Activated T-helper 1 cell treated with anti-CD3 and anti-CD28 coated beads, Interleukin-2, amount 50 U/mL, for 16 hours (primary cell): ENCODE measurements at places on chromosomes 11 and 22.

- no peak for DNase-seq
Measured at GRCh38 chr11:100546714-100547113, 140.4 kb upstream of the ARHGAP42 start.

GRCh38 chr11:134585666-134586610 is 173.9 kb upstream of the B3GAT1 start:
- DNase-seq: no peak

DNA sequence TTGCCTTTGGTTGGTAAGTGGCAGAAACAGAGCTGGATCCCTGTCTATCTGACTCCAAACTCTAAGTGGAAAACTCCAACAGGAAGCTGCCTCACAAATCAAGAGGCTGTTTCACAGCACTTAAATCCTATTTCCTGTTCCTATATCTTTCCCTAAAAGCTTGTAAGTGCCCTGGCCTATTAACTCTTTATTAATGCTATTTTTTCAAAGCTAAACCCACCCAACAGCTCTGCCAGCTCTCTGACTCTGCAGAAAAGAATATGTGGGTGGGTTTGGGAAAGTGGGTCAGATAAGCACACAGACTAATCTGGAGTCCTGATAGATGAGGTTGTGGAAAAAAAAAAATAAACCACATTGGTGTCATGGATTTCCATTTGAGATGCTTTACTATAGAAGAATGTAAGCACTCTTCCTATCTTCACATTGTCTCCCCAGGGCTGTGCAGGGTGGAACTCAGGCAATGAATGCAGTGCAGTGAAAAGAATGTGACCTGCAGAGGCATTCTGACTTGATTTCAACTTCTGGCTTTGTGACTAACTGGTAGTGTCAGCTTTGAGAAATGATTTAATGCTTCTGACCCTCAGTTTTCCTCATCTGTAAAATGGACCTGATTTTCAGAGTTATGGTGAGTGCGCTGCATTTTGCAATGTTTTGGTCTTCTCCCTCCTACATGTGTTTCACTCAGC is 125.6 kb downstream of the AASDHPPT start:
- DNase-seq: no peak

DNA sequence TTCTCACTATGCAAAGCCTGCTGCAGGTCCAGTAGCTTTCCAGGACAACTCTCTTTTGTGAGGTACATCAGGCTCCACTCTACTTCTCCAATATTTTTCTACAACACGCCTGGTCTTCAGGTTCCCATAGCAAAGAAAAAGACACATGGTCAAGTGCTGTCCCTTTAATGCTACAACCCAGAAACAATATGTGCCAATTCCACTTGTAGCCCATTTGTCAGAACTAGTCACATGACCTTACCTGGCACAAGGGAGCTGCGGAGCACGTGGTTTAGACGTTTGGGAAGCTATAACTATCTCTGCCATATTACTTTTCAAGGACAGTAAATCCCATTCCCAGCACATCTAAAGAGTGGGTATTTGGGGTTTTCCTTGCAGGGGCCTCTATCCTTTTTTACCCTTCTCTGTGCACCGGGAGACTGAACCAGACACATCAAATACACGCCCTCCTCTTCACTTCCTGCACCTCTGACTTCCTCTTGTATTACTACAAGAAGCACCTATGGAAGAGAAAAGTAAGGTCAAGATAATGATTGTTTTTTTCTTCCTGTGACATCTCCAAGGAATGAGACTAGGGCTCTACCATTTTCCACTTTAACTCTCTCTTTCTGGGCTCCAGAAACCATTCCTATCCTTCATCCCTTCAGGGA is 237.6 kb downstream of the ETS1 start:
- DNase-seq: no peak
